ENCODE measurements at places on chromosomes 6 and 20. TPM values are rescaled to one million over a fixed set of nuclear protein-coding genes. Genes with fewer than 3 reads are reported as not detected.

DNA sequence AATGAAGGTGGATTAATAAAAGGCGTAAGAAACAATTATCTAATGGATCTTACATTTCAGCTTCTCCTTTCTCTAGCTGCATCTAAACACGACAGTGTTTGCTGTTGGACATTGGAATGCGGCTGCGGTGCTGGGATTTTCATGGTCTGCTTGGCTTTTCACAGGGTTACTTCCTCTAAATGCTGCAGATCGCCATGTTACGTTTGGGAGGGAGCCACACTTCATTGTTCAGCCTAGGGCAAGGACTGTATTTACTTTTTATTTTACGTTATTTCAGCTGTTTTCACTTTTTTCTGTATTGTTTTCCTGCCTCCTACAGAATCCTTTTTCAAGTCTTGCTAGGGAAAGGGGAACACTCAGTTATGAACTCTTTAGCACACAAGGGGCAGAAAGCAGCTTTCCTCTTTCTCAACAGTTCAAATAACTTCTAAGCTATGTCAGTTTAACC is 97.9 kb upstream of the MTHFD1L start:
- DNase-seq, result no peak
- H3K27ac ChIP-seq, result peak overlapping the region; percentile 42

GRCh38 chr6:116328528-116328903 is 42.2 kb upstream of the DSE start:
- H3K36me3 ChIP-seq, result no peaks in the 10 kb centered on the region
- DNase-seq, result no peak
- H3K27me3 ChIP-seq, result no peaks in the 10 kb centered on the region
- H3K27ac ChIP-seq, result no peak overlapping the region
- H3K4me3 ChIP-seq, result no peak overlapping the region

DNA sequence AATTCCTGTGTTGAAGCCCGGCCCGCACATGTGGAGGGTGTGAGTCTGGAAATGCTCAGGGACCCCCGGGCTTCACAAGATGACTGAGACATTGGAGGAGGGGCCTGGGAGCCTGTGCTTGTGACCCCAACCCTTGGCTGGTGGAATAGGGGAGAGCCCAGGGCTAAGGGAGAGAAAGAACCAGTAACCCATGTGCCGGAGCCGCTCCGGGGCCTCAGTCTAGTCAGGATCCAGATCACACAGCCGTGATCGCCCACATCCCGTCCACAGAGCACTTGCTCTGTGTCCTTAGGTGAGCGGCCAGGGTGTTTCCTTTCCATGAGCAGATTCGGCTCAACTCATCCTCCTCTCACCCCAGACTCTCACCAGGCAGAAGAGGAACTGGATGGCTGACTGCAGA is 152.3 kb upstream of the RPS6KA2 start:
- DNase-seq, result no peak
- H3K36me3 ChIP-seq, result no peaks in the 10 kb centered on the region
- no peak overlapping the region for H3K4me3 ChIP-seq
- H3K4me1 ChIP-seq, result no peaks in the 10 kb centered on the region
- no peaks in the 10 kb centered on the region for H3K27me3 ChIP-seq

DNA sequence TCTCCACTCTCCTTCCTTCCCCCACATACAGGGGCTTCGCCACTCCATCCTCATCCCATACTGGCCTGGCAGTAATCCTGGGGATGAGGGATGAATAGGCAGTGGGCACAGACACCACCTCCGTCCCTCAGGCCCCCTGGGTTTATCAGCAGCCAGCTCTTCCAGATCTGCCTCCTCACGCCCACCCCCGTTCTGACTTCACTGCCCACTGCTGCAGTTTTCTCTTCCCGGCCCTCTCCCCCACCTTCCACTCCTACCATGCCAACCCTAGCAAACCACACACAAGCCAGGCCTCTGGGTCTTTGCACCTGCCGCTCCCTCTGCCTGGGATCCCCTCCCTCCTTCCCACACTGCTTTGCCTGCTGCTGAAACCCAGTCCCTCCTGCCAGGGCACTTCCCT is 22.3 kb downstream of the PNPLA1 start:
- no peaks in the 10 kb centered on the region for H3K27me3 ChIP-seq
- no peaks in the 10 kb centered on the region for H3K36me3 ChIP-seq
- H3K4me3 ChIP-seq, result no peak overlapping the region
- no peaks in the 10 kb centered on the region for H3K4me1 ChIP-seq
- H3K27ac ChIP-seq, result no peak overlapping the region
- DNase-seq, result no peak

DNA sequence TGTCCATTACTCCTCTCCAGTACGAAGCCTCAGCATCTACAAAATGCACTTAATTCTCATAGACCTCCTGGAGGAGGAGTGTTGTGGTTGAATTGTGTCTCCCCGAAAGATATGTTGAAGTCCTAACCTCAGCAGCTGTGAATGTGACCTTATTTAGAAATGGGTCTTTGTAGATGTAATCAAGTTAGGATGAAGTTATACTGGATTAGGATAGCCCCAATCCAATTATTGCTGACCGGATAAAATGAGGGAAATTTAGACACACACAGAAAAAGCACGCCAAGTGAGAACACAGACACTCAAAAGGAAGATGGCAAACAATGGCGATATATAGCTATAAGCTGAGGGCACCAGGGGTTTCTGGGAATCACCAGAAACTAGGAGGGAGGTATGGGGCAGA is 64.2 kb upstream of the FAM184A start:
- DNase-seq, result no peak
- H3K4me3 ChIP-seq, result no peak overlapping the region
- H3K36me3 ChIP-seq, result no peaks in the 10 kb centered on the region

Gene MYL9
- 18.5 TPM for total RNA-seq

Gene LPIN3
- 30.5 TPM for total RNA-seq

- H3K4me3 ChIP-seq, result peak overlapping the region; percentile 79
- peak overlapping the region; percentile 93 for H3K27ac ChIP-seq
- H3K4me1 ChIP-seq, result no peaks in the 10 kb centered on the region
These were observed 2.1 kb upstream of the TRERF1 start for GRCh38 chr6:42453654-42454427.

GRCh38 chr6:20069021-20069522 is 143.2 kb downstream of the MBOAT1 start:
- no peak overlapping the region for H3K27ac ChIP-seq
- no peaks in the 10 kb centered on the region for H3K36me3 ChIP-seq
- H3K4me1 ChIP-seq, result no peaks in the 10 kb centered on the region
- no peak for DNase-seq
- H3K27me3 ChIP-seq, result no peaks in the 10 kb centered on the region

GRCh38 chr6:130240232-130240631 is 17.5 kb upstream of the SAMD3 start:
- DNase-seq, result no peak
- no peaks in the 10 kb centered on the region for H3K27me3 ChIP-seq
- H3K4me1 ChIP-seq, result no peaks in the 10 kb centered on the region
- H3K36me3 ChIP-seq, result no peaks in the 10 kb centered on the region
- H3K4me3 ChIP-seq, result no peak overlapping the region

GRCh38 chr20:33444797-33445560 is 1.4 kb upstream of the SNTA1 start:
- no peaks in the 10 kb centered on the region for H3K36me3 ChIP-seq
- H3K27ac ChIP-seq, result peak overlapping the region; percentile 89
- DNase-seq, result no peak
- no peaks in the 10 kb centered on the region for H3K4me1 ChIP-seq
- H3K4me3 ChIP-seq, result no peak overlapping the region

- no peaks in the 10 kb centered on the region for H3K4me1 ChIP-seq
- H3K27me3 ChIP-seq, result no peaks in the 10 kb centered on the region
- H3K4me3 ChIP-seq, result no peak overlapping the region
- no peak overlapping the region for H3K27ac ChIP-seq
These were observed 128.8 kb upstream of the SIM1 start for GRCh38 chr6:100593522-100593921.

GRCh38 chr6:12081771-12082170 is 69.7 kb downstream of the HIVEP1 start:
- H3K36me3 ChIP-seq, result no peaks in the 10 kb centered on the region
- H3K27me3 ChIP-seq, result no peaks in the 10 kb centered on the region
- H3K4me1 ChIP-seq, result no peaks in the 10 kb centered on the region
- no peak overlapping the region for H3K27ac ChIP-seq
- DNase-seq, result no peak

Data from uterus (tissue), 4 donors.